NCI-H748 treated with DMSO at 0.1 percent for 48 hours (cell line): ENCODE measurements at places on chromosomes 1 and 21.

- no peak for DNase-seq
Measured at GRCh38 chr1:204468206-204468605, 26.4 kb downstream of the PIK3C2B start.

DNA sequence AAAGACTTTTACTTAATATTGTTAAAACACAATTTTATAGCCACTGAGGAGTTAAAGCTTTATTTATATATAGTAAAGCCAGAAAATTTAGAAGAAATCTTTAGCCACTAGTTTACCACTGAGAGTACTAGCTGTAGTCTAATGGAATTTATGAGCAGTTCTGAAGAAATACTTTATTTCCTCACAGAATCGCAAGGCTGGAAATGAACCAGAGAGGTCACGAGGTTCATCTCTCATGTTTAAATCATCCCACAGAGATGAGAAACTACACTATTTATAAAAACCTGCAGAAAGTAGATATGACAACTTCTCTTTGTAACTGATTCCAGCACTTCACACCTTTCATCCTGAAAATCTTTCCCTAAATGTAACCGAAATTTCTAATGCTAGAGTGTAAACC lies 26.0 kb downstream of the ADGRL4 start:
- no peak for DNase-seq

- DNase-seq: no peak
Measured at GRCh38 chr1:196209983-196210382, 398.3 kb downstream of the KCNT2 start.

- DNase-seq: no peak
Measured at GRCh38 chr1:10620776-10621175, 146.0 kb downstream of the PEX14 start.

DNA sequence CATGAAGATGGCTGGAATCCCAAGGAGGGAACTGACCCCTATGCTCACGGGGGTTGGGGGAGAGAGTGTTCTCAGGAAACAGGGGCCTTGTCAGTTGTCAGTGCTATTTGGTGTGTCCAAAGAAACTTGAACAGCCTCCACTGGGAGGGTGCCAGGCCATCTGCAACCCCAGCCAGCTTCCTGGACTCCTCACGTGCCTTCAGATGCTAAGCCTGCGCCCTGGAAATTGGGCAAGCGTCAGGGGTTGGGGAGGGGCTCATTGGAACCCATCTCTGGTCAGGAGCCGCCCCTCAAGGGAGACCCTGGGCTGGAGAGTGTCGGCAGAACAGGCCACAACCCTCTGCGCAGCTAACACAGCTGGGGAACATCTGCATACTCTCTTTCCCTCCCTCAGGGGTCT lies 13.1 kb upstream of the LHX4 start:
- DNase-seq: no peak

DNA sequence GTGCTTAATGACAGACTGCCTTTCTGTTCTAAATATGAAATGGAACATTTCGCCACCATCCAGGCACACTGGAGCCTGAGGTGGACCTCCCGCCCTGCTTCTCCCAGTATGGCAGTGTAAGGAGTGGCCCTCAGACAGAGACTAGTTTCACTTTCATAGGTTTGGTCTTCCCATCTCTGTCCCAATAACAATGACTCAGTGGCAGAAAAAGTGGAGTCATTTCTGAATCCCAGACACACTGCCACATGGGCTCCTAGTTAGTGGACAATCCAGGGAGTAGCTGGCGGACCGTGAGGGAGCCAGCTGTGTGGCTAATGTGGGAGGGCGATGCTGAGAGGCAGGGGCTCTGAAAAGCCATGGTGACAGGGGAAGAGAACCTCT lies 95.6 kb upstream of the TSPAN2 start:
- DNase-seq: no peak

GRCh38 chr1:210786546-210786945 lies 347.4 kb downstream of the KCNH1 start:
- no peak for DNase-seq

DNA sequence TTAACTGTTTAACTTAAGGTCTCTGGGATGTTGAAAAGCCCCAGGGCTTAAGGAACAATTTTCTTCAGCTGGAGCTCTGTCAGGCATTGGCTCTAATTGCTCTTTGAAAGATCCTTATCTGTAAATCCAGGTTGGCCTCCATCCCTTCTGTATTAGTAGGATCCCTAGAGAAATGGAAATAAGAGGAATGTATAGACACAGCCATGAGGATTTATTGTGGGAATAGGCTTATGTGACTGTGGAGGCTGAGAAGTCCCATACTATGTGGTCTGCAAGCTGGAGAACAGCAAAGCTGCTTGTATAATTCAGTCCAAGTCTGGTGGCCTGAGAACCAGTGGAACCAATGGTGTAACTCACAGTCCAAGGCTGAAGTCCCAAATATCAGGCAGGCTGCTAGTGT lies 47.6 kb upstream of the VAV3 start:
- no peak for DNase-seq

- no peak for DNase-seq
Measured at GRCh38 chr21:38658511-38658910, 147.2 kb upstream of the ETS2 start.

DNA sequence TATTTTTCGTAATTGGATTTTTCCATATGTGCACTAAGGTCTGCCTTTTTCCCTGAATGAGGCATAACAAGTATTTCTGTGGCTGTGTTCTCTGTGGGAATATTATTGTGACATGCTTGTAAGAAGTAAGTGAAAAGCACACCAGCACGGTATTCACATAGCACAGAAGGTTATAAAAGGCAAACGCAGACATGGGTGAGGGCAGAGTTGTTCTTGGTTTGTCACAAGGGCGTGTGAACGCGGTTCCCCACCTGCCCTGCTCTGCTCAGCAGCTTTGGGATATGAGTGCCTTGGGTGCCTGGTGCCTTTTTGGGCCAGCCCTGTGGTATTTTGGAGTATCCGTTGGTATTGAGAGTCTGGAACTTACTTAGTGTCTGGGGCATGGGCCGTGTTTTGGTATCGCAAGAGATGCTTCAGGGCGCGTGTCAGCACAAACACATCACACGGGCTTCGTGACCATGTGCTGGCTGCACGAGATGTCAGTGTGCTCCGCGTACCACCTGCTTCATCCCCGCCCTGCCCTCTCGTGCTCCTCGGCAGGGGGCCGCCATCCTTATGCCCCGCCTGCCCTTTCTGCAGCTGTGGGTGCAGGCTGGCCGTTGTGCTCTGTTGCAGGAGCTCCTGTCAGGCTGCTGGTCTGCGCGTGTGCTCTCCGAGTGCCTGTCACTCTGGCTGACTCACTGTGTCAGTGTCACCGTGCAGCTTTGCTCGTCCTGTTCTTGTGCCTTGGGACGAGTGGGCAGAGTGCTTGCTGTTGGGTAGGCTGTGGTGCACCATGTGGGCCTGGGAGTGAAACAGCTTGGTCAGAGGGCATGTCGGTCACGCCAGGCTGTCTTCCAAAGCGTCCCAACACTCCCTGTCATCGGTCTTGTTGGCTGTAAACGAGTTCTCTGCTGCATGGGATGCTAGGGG lies 15.0 kb downstream of the SKI start:
- no peak for DNase-seq

DNA sequence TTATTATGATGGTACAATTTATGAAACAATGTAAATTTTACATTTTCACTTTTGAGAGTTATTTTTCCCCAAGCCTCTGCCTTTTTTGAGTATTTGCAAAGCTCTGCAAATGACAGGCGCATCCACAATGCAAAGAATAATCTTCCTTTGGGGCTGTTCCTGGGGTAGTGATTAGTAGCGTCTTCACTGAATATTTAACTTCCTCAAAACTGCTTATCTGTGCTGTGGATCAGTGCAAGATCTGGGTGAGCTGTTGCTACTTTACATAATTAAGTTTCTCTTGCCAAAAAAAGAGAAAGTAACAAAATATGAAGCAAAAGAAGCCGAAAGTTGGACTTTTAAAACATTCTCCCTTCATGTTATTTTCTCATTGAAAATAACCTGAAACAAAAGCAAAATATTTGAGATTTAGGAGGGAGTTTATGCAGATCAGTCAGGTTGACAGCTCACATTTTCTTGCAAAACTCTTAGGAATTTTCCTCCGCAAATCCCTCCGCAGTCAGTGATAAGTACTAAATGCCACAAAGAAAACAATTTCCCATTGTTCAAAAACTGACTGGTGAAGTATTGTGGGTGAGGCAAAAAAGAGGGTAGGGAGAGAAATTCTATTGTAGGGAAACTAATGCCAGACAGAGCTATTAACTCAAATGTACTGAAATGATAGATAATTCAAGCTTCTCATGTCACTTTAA lies 276.4 kb upstream of the B3GALT2 start:
- no peak for DNase-seq
